Karpas-422 (cell line): ENCODE measurements at places on chromosomes 11 and 22.

DNA sequence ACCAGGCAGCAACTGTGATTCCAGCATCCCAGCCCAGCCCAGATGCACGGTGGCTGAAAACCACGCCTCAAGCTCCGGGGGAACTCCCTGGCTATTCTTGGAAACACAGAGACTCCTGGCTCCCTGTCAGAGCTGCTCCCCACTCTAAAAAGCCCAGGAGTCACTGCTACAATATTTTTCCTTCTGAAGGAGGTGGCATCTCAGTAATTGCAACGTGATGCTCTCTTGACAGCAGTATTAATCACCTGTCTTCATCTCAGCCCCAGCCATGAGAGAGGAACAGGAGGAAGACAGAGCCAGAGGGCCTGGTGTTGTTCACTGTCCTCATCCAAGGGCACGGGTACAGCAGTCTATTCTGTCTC lies 26.9 kb downstream of the DRD2 start:
- no peak for DNase-seq

- DNase-seq, result peak; percentile 60
These were observed 39.4 kb upstream of the CEP295 start for GRCh38 chr11:93622043-93622442.

GRCh38 chr11:120068114-120068573 lies 69.8 kb downstream of the TRIM29 start:
- DNase-seq, result no peak

GRCh38 chr11:41878095-41878494 lies 418.6 kb upstream of the LRRC4C start:
- DNase-seq, result no peak

- DNase-seq, result no peak
These were observed 148.4 kb downstream of the ME3 start for GRCh38 chr11:86523738-86524619.

DNA sequence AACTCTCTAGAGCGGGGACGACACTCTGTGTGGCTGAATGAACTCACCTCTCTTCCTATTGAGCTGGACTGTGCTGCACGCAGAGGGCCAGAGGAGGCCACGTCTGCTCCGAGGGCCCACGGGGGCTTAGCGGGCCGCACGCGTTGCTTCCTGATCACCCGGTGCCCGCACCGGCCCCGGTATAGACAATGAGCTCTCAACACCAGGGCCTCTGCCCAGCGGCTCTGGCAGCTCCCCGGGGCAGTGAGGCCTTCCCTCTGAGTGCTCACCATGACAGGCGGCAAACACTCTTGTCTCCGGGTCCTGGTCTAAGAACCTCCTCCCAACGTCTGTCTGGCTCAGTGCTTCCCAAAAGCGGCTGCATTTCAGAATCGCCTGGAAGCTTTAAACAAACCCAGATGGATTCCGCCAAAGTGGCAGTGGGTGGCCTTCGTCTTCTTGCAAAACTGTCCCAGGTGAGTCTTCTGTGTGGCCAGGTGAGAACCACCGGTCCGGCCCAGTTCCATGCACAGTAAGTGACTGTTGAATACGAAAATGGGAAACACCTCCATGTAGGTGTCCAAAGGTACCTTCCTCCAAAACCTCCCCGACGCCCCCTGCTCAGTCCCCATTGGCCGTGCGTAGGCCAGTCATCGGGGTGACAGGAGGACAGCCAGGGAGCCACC lies 47.8 kb upstream of the CCND1 start:
- DNase-seq, result no peak
